OCI-M1 (cell line): ENCODE measurements at places on chromosomes 4 and X.
A peak's percentile ranks its signal among the peaks of the same experiment; 100 is the strongest.

- DNase-seq, result no peak
Observed at GRCh38 chr4:8769645-8770517, 101.8 kb downstream of the HMX1 start.

DNA sequence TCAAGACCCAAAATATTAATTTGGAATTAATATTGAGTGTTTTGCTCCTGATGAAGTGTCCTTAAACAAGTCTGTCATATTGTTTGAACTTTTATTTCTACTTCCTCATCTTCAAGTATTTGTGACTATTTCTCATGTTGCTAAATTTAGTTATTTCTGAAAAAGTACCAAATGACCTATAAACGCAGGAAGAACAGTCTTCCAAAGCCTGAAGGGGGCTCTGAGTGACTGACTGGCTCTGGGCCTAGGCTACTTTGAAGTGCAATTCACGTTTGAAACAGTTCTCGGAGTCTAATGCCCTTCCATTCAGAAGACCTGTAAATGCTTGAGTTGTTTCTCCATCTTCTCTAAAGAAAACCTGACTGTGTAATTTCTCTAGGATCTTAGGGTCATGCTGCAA is 26.5 kb downstream of the GALNT7 start:
- DNase-seq, result no peak

GRCh38 chrX:40864972-40865371 is 129.6 kb upstream of the MED14 start:
- DNase-seq, result no peak

DNA sequence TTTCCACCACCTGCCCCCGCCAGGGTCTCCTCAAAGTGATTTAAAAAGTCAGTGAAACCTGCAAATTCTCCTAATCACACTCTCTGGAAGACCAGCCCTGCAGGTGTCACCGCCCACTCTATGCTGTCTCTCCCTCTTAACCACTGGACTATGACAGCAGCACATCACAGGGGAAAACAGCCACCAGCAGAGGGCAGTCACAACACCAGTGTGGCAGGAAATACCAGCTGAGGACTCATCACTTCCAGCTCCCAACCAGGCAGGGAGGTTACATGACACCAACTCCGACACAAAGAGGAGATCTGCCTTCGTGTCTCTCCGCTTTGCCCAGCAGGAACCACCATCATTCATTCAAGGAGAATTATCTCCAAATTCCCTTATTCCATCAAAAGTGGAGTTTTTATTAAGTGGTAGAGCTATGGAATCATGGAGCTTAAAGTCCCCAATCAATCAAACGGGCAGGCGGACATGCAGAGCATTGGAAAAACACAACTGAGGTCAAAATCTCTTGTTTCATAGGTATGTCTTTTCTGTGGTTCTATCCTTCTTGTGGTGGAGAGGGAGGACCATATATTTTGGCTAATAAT is 91.3 kb downstream of the NSUN7 start:
- DNase-seq, result peak; percentile 78

DNA sequence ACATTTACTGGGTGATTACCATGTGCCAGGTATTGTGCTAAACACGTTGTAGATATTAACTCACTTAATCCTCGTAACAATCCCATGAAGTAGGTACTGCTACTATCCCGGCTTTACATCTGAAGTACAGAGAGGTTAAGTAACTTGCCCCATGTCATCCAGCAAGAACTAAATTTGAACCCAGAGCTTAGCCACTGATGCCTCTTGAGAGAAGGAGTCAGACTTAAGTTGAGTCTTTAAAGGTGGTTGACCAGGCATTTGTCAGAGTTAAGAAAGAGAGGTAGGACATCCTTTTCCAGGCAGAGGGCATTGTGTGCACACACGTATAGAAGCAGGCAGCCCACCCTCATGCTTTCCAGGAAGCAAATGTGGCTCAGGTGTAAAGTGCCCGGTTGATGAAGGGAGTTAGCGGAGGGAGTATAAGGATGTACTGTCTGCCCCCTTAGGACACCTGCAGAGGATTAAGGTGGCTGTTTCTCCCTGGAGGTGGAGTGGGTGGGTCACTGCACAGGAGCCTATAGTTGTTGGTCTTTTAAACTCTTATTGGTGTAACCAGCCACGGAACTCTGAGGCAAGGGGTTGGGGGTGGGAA is 335 bp upstream of the CD38 start:
- DNase-seq, result no peak

DNA sequence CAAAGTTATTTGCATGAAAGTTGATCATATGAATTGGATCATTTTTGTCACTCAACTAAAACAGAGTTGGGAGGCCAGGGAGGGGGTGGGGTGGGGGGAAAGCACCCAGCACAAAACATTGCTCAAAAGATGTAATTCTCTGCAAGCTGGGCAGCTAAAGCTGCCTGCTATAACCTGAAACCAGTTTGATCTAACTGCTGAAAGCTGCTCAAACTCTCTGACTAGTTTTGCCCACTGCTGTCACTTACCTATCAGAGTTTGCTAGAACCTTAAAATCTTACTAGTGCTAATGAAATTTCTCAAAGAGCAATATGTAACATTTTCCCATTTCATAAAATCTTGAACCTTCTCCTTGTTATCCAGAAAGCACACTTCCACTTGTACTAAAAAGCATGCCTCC is 10.4 kb downstream of the CXCL8 start:
- DNase-seq, result no peak

DNA sequence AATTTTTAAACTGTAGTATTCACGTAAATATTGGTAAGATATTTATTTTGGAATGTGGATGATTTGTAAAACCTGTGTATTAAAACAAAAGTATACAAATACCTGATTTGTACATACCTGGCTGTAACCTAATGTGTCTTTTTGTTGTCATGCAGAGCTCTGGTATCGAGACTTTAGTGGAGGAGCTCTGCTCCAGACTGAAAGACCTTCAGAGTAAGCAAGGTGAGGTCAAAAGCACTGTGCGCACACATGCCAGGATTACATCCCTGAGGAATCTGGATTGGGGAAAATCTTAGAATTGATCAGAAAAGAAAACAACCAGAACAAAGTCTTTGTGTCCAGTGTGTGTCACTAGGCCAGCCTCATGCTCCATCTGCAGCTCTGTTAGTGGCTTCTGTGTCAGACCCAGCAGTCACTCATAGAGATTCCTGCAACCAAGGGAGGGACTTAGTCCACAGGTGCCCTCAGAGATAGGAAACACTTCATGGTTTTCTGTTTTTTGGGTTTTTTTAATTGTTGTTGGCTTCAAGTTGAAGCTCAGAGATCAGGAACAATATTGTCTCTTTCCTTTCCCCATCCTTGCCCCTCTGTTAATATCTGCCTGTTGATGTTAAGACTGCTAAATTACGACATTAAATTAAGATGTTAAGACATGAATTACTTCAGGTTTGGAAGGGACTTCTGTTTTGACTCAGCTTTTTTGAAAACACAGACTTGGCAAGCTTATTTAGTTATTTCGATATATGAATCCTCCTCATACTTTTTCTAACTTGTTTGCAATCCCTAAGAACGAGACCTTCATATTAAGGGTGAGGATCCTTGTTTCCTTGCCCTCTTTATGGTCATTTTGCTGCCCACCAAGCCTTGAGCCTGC is 52.4 kb upstream of the TBC1D14 start:
- no peak for DNase-seq

GRCh38 chr4:109559625-109559982 is 442 bp upstream of the MCUB start:
- DNase-seq, result no peak

GRCh38 chr4:79857811-79858210 is 215.2 kb downstream of the ANTXR2 start:
- no peak for DNase-seq

DNA sequence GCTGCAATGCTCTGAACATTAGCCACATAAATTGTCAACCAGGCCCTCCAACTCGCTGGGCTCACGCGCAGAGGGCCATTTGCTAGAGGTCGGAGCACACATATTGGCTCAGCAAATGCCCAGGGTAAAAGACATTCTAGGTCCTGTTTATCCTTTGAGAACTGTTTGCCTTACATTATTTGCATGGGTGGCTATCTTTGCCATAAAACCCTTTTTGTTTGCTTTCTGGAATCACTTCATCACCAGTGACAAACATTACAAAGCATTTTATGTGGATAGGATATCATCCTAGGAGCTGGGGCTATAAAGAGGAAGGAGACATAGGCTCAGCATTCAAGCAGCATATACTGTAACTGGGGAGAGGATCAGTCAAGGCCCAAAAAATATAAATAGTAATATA is 149.2 kb upstream of the RAI2 start:
- DNase-seq, result no peak

GRCh38 chr4:8528713-8529112 is 51.5 kb upstream of the GPR78 start:
- no peak for DNase-seq

- no peak for DNase-seq
Observed at GRCh38 chr4:24330573-24330972, 253.8 kb downstream of the DHX15 start.

- no peak for DNase-seq
Observed at GRCh38 chr4:184668511-184669114, 19.1 kb downstream of the PRIMPOL start.
